ENCODE measurements at places on chromosomes 6 and 20.

GRCh38 chr6:169096388-169096787 lies 157.3 kb downstream of the THBS2 start:
- DNase-seq, result no peak

DNA sequence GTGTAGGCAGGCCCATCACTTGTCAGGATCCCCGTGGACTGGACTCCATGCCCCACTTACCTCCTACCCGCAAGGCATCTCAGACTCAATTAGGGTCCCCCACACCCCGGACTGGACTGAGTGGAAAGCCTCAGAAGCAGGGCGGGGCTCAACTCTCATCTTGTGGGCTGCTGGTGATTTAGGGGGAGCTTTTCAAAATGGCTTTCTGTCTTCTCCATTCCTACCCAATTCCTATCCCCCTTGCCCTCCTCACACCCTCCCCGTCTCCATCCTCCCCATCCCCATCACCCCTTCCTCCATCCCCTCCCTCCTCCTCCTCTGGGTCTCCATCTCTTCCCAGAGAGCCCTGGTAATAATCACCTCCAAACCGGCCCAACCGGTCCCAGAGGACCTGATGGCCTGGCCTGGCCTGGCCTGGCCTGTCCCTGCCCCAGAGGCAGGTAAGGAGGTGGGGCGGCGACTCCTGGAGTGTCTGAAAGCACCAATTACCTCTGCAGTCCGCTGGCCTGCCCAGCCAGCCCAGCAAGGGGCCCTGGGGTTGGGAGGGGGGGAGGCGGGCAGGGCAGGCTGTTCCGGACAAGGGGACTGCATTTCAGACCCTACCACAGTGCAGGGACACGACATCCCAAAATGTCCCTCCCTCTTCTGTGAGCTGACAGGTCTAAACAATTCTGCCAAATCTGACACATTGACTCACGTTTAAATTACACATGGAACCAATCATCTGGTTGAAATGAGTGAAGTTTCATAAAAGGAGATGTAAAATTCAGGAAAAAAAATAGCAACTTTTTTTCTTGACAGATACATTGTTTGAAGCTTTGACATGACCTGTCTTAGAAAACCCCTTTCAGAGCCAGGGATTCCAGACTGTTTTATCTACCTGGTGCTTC lies 24.8 kb downstream of the MAFB start:
- DNase-seq, result no peak

GRCh38 chr20:33563788-33564187 lies 73.9 kb downstream of the CBFA2T2 start:
- DNase-seq, result no peak

DNA sequence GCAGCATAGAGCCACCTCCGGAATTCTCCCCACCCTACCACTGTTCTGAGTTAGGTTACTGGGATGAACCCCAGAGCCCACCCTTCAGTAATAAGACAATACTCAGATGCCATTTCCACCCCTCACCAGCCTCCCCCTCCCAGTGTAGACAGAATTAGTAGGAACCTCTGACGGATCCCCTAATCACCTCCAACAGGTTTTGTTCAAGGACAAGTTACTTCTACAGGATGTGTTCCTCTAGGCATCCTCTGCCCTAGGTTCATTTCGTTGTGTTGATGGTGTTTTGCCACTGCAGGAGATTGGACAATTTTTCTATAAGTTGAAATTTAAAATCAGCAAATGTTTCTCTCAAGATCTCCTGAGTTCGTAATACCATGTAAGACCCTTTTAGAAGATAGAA lies 22.8 kb downstream of the PLEKHG1 start:
- no peak for DNase-seq

- DNase-seq, result no peak
Observed at GRCh38 chr20:32209850-32210605, 2.3 kb downstream of the POFUT1 start.

- DNase-seq, result no peak
Observed at GRCh38 chr6:51300510-51300909, 481.8 kb downstream of the TFAP2B start.

GRCh38 chr6:167748046-167748445 lies 78.7 kb upstream of the AFDN start:
- no peak for DNase-seq

- peak; percentile 51 for DNase-seq
Observed at GRCh38 chr20:63686492-63687321, 9.7 kb upstream of the TNFRSF6B start.

DNA sequence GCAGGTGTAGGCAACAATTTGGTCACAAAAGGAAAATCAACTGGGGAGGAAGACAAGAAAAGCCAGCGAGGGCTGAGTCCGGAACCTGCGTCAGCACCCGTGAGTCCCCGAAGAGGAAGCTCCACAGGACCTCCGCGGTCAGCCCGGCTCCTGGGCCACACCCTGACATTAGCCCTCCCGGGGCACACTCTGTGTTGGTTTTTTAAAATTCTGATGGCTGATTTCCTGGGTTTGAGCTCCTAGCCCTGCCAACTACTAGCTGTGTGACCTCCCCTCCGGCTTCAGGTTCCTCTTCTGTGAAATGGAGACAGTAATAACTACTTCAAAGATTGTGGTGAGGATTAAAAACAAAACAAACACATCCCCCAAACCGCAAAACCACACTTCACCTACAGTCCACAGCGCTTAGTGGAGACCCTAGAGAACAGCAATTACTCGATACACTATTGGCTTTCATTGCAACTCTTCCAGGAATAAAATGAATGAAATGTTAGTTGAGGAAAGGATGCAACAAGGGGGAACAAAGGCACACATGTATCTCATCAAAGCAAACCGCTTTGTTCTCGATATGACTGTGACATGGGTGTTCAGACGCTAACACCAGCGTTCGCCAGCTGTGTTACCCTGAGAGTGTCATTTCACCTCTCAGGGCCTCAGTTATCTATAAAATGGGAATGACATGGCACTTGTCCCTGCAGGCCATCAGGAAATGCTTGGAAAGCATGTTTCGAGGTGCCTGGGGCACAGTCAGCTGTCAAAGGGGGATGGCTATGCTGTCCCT lies 985 bp downstream of the ZBP1 start:
- peak; percentile 75 for DNase-seq

GRCh38 chr6:26067367-26067766 lies 19.9 kb upstream of the HFE start:
- DNase-seq, result no peak

DNA sequence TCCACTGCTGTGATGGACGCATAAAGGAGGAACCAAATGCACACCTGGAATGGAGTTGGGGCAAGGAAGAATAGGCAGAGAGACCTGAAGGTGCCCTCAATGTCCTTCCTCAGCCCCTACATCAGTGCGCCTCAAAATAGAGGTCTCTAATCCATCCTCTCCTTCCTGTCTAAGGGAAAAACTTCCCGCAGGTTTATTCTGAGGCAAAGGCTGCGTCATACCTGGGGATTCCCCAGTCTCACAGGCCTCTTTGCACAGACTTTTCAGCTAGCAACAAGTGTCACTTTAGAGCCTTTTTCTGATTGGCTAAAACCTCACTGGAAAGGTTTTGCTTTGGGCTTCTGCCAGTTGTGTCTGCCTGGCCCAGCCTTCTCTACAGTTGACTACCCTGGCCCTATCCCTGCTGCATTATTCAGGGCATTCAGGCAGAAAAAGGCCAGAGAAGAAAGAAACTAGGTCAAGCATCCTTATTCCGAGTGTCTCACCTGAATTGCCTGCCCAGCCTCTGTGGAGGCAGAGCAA lies 1.8 kb upstream of the HLA-DQB1 start:
- DNase-seq, result no peak

DNA sequence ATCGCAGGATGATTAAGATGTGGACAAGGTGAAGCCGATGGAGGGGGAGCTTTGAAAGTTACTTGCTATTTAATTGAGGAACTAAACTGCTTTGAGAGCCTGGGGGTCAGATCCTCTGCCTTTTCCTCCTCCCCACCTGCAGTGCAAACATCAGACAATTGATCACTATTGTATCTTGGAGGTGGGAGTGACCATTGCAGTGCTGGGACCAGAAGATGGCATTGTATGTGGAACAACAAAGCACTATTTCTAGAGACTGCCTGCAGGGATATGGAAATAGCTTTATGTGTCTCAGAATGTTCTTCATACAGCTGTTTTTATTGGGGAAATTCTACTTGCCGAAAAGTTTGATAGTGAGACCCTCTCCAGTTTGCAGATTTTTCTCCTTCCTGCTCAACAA lies 4.2 kb downstream of the MOG start:
- DNase-seq, result no peak

- no peak for DNase-seq
Observed at GRCh38 chr6:158174514-158174913, 6.4 kb downstream of the GTF2H5 start.

DNA sequence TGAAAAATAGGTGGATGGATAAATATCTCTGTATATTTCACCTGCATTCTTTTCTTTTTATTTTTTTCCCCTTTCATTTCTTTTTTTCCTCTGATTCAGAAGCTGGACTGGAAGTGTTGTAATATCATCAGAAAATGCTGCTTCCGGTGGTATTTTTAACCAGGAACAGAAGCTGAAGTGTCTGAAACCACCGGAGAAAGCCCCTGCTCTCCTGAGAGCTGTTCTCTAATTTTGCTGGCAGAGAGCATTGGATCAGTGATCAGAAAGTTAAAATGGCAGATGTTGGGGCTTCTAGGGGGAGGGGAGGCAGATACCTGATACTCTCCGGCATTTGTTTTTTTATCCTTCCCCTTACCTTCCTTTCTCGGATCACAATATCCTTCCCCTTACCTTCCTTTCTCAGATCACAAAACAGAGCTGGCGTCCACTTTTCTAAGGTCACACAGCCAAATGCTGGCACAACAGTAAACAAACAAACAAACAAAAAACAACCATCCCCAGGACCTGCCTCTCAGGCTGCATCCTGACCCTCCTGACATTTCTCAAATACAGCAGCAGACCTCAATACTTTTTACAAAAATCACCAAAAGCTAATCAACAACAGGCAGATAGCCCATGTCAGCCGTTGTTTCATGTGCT lies 143.2 kb upstream of the ZNF217 start:
- DNase-seq, result no peak

GRCh38 chr20:48802647-48803046 lies 25.2 kb downstream of the PREX1 start:
- DNase-seq, result no peak

DNA sequence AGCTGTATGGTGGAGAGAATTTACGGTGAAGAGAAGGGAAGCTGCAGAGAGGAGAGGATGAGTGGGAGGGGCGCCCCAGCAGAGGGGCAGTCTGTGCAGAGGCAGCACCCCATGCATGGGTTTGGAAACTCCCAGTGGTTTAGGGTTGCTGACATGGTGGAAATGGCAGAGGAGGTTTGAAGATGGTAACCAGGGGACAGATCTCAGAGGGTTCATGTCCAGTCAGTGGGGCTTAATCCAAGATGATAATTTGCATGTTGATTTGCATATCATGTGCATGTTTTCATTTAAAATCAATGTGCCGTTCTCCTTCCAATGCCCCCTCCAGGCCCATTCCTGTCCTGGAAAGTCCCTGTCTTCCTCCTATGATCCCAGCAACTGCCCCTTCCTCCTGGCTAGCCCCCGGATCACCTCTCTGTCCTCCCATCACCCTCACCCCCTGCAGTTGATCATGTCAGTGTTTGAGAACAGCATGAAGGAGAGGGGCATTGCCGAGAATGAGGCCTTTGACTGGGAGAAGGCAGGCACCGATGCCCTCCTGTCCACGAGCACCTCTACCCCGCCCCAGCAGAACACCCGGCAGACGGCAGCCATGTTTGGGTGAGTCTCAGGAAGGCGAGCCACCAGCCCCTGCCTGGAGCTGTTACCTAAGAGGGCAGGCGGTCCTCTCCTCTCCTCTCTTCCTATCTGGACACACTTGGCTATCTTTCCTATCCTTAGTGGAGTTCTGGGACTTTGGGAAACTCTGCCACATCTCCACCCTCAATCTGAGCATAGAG lies 14.3 kb downstream of the TTBK1 start:
- no peak for DNase-seq

DNA sequence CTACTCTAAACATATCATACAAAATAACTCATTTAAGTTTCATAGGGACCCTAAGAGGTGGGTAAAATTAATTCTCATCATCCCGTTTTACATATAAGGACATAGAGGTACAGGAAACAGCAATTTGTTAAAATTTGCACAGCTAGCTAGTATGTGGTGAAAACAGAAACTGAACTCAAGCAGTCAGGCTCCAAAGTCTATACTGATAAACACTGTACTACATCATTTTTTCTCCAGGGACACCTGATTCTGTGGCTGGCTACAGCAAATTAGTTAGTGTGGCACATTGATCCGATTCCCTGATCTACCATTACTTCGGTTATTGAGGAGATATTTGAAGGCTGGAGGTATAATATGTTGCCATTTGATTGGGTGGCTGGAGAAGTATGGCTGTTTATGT lies 36.2 kb upstream of the E2F3 start:
- no peak for DNase-seq

- no peak for DNase-seq
Observed at GRCh38 chr6:5128351-5128750, 43.2 kb downstream of the PPP1R3G start.

- no peak for DNase-seq
Observed at GRCh38 chr6:164345806-164346496, 931.4 kb downstream of the QKI start.

DNA sequence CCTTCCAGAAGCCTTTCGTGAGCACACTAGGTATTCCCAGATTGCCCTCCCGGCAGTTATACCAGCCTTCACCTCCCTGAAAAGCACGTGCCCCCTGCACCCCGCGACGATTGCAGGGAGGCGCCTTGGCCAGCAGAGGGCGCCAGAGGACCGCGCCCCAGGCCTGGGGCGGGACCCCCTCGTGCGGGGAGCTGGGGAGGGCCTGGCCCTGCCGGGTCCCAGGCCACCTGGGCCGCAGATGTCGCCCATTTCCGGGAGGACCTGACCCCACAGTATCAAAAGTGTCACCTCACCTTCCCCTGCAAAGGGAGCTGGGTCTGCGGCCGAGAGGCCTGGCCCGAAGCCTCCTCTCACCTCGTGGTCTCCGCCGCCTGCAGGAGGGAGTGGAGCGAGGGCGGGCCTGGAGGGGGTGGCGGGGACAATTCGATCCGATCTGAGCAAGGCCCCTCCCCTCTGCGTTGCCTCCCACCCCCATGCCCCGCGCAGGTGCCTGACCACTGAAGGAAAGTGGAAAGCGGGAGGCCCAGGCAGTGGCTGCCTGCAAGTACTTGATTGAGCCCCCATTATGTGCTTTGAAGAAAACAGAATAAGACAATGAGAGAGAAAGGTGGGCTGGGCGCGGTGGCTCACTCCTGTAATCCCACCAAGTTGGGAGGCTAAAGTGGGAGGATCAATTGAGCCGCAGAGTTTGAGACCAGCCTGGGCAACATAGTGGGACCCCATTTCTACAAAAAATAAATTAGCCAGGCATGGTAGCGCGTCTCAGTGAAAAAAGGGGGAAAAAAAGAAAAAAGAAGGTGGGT lies 3.5 kb upstream of the SNAI1 start:
- DNase-seq, result no peak

DNA sequence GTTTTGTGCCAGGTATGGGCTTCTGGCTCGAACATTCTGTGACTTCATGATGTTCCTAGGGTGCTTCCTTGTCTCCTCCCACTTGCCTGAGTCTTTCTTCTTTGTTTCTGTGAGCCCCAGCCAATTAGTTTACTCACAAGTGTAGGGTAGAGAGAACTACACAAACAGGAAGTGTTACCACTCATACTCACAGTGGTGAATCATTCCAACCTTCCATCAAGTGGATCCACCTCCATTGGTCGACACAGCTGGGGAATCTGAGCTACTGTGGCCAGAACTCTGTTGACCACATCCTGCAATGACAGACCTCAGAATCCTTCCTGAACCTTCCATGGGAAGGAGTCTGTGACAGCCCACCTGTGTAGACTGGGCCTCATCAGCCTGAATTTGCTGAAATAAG lies 76.8 kb downstream of the UNC5CL start:
- no peak for DNase-seq

- no peak for DNase-seq
Observed at GRCh38 chr20:25173886-25174308, 21.6 kb upstream of the ENTPD6 start.

Measured in ascending aorta (tissue), 2 donors.